ENCODE measurements at places on chromosomes 4 and X.

- DNase-seq: peak; percentile 35
Measured at GRCh38 chr4:123488916-123489315, 92.3 kb downstream of the SPRY1 start.

- no peak for DNase-seq
Measured at GRCh38 chrX:69317721-69318120, 152.5 kb upstream of the PJA1 start.

DNA sequence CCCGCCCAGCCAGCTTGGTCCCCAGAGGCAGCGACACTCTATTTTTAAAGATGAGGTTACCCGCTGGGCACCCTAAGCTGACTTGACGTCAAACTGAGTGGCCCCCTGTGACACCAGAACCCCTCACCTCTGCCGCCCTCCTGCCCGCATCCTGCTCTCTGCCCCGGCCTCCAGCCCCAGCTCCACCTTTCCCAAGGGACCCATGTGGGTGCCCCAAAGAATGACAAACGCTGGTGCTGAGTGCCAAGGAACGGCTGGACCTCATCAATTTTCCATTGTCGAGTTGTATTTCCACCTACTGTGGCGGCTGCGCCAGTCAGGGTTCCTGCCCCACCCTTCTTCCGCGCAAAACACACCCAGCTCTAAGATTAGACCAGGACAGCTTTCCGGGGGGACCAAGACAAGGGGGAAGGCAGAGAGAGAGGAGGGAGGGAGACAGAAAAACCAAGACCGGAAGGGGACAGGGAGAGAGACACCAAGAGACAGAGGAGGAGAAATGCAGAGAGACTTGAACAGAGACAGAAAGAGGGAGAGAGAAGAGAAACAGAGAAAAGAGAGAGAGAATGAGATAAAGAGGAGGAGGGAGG is 2.0 kb downstream of the PRKX start:
- DNase-seq: no peak

GRCh38 chr4:69782651-69783310 is 22.4 kb upstream of the SULT1B1 start:
- DNase-seq: no peak

DNA sequence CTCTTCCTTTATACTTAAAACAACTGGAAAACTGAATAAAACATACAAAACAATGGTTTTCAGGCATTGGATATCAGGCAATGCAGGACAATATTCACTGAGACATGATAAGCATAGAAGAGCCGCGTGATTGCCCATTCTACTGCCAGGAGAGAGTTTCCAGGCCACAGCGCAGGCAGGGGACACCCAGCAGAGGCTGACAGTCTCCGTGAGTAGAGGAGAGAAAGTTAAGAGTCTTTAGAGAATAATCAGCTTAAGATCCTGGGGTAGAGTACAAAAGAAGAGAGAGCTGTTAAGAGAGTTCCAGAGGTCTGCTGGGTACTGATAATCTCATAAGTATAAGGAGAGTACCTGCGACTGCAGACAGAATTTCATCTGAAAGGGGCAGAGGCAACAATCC is 18.4 kb upstream of the FRAS1 start:
- DNase-seq: no peak

- no peak for DNase-seq
Measured at GRCh38 chr4:82639971-82640370, 78.2 kb upstream of the TMEM150C start.

- peak; percentile 7 for DNase-seq
Measured at GRCh38 chrX:110851780-110852179, 56.2 kb upstream of the CHRDL1 start.
